GM13976 (cell line): ENCODE measurements at places on chromosomes 12 and 14.
A peak's percentile ranks its signal among the peaks of the same experiment; 100 is the strongest.

- no peak for DNase-seq
These were observed 15.6 kb downstream of the CLECL1 start for GRCh38 chr12:9717070-9717925.

DNA sequence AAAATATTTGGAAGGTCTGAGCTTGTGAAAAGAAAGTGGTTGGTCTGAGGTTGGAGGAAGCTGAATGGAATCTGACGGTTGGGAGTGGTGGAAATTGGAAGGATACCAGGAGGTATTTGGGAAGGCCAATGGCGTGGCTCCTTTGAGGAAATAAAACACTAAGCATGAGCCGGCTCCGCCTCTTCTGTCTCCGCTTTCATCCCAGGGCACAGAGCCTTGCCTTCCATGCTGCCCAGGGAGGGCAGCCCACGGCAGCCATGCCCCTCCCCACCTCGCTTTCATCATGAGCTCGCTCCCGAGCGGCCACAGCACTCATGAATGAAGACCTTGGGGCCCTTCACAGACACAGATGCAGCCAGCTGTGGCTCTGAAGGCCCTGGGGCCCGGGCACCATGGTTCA, 36.2 kb downstream of the HSP90AA1 start:
- no peak for DNase-seq

GRCh38 chr12:25784669-25785068, 173.8 kb upstream of the RASSF8 start:
- no peak for DNase-seq

DNA sequence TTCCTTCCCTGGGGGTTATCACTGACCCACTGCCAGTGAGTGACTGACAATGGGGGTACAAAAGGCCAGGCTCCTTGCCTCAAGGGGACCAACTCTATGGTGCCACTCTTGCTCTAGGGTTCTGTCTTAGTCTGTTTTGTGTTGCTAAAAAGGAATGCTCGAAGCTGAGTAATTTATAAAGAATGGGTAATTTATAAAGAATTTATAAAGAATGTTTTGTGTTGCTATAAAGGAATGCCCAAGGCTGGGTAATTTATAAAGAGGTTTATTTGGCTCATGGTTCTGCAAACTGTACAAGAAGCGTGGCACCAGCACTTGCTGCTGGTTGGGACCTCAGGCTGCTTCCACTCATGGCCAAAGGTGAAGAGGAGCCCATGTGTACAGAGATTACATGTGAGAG, 15.8 kb upstream of the RASSF8 start:
- DNase-seq: no peak

- no peak for DNase-seq
These were observed 29.5 kb upstream of the TMX1 start for GRCh38 chr14:51210594-51210993.

DNA sequence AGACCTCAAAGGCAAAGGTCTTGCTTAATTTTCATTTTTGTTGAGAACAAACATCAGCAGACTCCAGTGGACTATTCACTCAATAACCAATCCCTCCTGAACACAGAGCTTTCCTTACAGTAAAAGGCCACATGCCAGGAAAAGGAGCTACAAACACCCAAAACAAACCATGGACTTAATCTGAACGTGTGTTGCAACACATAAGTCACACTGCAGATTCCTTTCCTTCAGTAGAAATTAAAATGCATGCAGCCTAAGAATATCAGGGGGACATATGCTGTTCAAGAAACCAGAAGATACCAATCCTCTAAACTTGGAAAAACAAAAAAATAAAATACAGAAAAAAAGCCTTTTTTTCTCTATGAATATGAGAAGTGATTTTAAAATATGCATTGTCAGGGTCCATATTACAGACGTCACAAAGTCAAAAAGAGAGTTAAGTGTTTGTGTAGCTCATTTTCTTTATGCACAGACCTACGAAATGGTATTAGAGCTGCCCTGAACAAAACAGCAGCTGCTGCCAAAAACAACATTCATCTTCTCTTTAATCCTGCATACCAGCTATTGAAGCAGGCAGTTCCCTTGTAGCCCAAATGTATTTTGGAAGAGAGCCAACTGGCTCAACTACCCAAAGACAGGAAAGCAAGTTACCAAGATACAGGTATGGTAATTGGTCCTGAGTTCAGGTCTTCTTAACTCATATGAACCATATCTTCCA, 26.2 kb downstream of the KITLG start:
- DNase-seq: no peak

- DNase-seq: peak; percentile 72
These were observed 501 bp downstream of the RIMKLB start for GRCh38 chr12:8698132-8698851.

DNA sequence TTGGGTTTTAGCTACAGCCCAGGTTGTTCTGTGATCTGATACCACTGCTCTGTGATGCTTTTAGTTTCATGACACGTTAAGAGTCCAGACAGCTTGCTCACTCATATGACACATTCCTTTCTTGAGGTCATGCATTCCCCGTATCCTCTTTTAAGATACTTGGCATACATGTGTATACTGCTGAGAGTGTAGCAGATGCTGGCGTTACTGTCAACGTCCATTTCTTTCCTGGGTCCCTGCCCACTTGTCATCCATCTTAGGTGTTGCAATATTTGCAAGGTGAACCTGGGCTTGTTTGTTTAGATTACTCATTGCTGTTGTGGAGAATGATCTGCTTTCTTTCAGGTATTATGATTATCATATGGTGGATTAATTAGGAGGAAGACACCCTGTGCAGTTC, 9.1 kb upstream of the EMP1 start:
- DNase-seq: no peak

DNA sequence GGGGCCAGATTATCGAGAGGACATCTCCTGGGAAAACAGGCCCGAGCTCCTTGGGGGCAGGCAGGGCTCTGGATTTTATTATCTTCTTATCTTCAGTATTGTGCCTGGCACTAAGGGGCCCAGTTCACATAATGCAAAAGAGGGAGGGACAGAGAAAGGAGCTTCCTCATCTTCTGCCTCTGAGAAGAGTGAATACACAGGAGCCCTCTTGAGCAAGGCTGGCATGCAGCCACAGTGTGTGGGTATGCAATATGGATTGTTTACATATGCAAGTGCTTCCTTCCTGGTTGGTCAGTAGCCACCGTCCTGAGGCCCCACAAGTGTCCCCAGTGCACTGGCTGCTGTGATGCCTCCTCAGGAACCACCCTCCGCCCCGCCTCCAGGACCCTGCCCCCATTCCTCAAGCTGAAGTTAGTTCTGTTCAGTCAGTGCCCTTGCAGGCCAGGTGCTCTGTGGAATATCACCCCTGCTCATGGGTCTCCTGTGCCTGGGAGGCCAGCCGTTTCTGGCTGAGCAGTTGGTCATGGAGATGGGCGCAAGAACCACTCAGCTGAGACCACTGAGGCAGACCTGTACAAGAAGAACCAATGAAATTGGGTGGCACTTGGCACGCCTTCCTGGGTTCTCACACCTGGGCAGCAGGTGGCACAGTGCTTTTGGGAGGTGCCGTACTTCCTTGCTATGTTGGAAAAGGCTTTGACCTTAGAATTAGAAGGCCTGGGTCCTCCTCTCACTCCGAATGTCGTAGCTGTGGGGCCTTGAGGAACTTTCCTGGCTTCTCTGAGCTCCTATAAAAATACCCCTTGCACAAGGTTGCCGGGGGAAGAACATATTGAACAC, 35.1 kb upstream of the ACTN1 start:
- no peak for DNase-seq

GRCh38 chr12:18828987-18829386, 91.1 kb downstream of the CAPZA3 start:
- no peak for DNase-seq

- no peak for DNase-seq
These were observed 52.0 kb downstream of the RNF34 start for GRCh38 chr12:121451961-121452339.

DNA sequence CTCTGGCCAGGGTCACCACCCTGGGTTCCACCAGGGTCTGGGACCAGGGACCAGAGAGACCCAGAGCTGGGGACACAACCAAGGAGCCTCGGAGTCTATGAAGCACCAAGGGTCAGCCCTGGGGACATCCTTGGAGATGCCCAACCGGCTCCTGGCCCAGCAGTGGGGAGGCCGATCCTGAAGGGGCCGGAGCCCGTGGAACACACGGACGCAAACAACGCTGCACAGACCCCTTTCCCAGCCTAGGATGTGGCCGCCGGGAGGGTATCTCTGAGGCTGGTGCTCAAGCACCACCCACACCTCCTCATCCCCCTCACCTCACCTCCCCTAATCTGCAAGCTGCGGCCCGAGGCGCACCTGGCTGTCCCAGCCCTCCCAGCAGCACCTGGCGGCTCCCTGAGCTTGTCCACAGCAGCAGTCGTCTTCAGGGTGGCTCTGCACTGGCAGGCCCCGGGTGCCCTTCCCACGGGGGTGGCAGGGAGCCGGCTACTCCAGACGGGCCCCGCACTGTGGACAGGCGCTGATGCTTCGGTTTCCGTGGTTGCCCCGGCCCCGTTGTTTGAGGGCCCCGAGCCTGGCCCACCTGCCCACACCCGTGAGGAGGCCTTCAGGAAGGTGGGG, 146.8 kb upstream of the C14orf180 start:
- DNase-seq: peak; percentile 32

- no peak for DNase-seq
These were observed 1.6 kb downstream of the ZFYVE26 start for GRCh38 chr14:67814821-67815220.

DNA sequence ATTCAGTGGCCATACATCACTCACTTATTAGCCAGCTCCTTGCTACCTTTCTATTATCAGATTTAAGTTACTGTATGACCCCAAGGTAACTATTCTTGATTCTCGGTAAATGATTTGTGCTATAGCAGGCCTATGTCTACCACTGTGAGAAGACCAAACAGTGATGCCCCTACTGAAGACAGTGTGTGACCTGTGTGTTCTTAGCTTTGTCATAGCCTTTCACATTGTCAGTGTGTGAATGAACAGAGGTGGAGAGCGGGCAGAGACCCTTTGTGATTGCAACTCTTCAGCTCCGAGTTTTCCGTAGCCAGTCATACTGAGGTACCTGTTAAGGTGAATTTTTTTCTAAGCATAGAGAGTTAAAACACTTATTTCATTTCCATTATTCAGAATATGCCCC, 294.0 kb downstream of the LRFN5 start:
- no peak for DNase-seq

DNA sequence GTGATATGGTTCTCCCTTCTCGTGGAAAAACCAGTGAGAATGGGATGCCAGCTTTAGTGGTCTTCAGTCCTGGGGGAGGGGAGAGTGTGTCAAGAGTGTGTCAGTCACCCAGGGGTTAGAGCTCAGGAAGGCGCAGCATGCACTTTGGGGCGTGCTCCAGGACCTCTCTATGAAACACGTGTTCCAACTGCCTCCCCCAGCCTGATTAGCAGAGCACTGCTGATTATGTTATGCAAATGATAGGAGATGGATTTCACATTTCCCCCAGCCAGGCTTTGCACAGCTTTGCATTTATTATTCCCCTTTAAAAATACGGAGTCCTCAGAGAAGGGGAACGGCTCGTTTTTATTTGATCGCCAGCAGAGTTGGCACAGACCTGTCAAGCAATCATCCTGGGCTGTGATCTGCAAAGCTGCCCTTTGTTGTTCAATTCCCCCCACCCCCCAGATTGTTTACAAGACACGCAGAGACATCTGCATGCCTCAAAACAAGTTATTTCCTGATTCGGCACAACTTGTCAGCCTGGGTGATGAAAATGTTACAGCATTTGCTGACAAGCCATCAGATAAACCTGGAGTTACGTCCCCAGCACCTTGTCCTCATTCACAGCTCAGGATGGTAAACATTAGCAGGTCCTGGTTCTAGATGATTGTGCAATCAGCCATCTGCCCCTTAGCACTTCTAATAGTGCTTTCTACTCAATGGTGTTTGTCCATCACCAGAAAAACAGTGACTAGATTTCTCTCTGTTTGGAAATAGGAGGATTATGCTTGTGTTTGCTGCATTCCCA, 196.5 kb downstream of the NOVA1 start:
- DNase-seq: no peak

GRCh38 chr12:49889361-49890095, 14.2 kb downstream of the FAIM2 start:
- no peak for DNase-seq

- DNase-seq: no peak
These were observed 53.4 kb downstream of the TRAFD1 start for GRCh38 chr12:112178796-112179195.

DNA sequence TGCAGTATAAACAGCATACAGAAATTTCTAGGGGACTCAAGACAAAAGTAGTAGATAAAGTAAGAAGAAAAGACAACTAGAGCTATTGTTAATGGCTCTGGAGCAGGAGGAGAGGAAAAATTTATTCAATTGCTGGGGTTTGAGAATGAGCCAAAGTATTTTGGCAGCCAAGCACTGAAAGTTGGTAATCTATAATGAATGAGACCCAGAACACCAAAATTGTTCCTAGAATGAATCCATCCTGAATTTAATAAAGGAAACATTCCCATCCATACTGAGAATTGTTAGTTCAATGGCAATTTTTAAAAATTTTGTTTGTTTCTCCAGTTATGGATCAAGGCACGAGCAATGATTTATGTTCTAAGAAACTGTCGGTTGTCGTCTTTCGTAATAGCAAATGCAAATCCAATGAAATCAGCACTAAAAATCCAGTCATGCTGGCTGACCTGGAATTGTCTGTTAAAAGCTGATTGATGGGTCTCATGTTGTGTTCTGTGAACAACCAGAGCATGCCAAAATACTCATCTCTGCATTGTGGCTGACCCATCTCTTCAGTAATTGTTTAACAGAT, 170.9 kb upstream of the LMNTD1 start:
- no peak for DNase-seq

GRCh38 chr14:103767336-103767894, 51.8 kb downstream of the ZFYVE21 start:
- no peak for DNase-seq

GRCh38 chr14:98605043-98605442, 667.0 kb downstream of the BCL11B start:
- DNase-seq: no peak

DNA sequence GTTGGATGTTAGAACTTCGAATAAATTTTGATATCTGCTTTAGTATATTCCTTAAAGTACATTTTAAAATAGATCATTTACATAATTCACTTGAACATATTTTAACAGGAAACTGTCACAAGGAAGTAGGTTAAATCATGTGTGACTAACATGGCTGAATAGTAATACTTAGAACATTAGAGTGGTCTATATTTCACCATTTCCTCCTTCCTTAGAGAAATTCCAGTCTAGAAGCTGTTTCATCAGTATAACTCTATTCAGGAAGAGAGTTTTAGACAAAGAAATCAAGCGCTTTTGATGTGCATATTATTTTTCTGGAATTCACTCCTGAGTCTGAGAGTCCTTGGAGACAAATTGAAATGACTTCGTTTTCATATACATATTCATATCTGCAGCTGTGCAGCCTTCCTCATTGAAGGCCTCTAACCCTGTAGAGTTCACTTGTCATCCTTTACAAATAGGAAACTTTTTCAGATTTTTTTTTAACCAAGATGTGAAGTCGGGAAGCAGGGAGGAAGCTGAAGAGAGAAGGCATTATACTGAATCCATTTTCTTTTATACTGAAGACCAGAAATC, 28.4 kb downstream of the IRAK3 start:
- no peak for DNase-seq

- no peak for DNase-seq
These were observed 28.9 kb upstream of the PAPLN start for GRCh38 chr14:73208390-73208789.
